Inflammatory macrophage treated with lipopolysaccharide for 4 hours (primary cell): ENCODE measurements at places on chromosomes 16 and 17.

DNA sequence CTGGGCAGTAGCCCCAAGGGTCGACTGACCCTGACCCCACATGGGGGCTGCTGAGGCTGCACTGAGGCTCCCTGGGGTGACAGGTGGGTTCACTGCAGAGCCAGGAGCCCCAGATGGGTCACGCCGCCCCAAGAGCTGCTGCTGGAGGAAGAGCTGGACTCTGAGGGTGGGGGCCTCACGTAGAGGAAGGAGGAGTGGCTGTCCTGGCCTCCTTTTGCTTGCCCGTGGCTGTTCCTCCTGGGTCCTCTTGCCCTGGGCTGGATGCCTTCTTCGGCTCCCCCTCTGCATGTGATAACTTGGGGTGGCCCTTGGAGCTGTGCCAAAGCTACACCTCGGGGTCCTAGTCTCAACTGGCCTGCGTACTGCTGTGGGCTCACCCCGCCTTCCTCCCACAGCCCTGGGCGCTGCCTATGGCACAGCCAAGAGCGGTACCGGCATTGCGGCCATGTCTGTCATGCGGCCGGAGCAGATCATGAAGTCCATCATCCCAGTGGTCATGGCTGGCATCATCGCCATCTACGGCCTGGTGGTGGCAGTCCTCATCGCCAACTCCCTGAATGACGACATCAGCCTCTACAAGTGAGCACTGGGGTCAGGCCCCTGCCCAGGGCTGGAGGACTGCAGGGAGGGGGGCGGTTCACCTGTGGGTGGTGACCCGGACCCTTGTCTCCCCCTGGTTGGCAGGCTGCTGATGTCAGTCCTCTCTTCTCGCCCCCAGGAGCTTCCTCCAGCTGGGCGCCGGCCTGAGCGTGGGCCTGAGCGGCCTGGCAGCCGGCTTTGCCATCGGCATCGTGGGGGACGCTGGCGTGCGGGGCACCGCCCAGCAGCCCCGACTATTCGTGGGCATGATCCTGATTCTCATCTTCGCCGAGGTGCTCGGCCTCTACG is 1.1 kb upstream of the AMDHD2 start:
- no peak for DNase-seq

DNA sequence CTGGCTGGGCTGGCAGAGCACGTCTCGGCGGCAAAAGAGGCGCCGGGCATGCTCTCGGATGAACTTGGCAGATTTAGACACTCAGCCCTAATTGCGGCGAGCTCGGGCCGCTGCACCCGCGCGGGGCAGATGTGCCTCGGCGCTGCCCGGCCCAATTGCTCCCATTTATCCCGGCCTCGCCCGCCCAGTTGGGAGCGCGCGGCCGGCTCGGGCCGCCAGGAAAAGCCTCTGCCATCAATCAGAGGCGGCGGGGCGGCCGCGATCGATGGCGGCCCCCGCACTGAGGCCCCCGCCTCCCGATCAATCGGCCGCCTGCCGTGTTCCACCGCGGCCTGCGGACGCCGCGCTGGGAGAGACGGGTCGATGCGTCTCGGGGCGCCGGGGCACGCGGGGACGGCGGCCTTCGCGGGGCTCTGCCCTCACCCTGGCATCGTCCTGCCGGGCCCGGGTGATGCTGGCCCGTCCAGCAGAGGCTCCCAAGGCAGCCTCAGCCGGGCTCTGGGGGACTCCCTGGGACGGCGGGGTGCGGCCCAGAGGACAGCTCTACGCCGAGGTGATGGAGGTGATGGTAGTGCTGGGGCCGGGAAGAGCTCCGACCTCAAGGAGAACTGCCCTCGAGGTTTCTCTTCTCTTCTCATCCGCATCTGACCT is 200.9 kb upstream of the N4BP1 start:
- DNase-seq, result no peak

- peak; percentile 5 for DNase-seq
Observed at GRCh38 chr17:71472809-71473789, 647.7 kb upstream of the SOX9 start.

GRCh38 chr16:22239131-22239805 is 33.2 kb downstream of the EEF2K start:
- no peak for DNase-seq

GRCh38 chr17:70520447-70520846 is 351.1 kb downstream of the KCNJ2 start:
- no peak for DNase-seq

DNA sequence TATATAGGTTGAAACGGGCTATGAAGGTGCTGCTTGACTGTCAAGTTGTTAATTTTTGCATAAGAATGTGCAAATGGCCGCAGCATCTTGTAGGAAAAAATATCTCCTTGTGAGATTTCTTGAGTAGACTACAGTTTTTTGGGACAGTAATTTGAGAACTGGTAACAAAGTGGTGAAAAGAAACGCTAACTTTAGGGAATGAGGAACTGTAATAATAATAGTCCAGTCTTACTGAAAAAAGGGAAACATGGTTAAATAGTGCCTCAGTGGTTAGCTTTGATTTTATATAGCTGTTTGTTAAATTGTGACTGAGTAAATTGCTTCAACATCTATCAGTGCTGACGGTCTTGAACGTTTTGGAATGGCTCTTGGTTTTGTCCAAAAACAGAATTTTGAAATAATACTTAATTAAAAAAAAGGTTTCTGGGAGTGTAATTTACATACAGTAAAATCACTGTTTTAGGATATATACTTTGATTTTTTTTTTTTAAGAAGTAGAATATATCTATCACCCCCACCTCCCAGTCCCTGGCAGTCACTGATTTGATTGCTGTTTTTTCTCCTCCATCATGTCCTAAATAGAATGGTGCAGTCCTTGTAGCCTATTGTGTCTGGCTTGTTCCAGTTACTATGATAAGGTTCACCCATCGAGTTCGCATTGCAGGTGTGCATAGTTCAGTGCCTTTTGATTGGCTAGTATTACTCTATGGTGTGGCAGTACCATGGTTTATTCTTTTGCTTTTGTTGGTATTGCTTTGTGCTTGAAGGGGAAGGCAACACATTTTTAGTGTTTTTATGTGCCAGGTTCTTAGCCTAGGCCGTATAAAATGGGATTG is 2.8 kb downstream of the HAPSTR1 start:
- peak; percentile 37 for DNase-seq

DNA sequence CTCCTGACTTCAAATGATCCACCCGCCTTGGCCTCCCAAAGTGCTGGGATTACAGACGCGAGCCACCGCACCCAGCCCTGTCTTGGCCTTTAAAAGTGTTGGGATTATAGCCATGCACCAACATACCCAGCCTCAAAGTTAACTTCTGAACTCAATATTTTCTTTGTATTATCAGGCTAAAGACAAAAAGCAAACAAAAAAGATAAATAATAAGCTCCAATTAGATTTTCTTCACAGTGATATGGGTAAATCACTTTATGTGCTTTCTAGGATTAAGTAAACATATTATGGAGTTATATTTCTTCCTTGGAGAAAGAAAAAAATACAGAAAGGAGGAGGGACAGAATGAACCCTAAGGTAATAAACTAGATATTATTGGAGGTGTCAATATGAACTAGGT is 74.3 kb downstream of the FBXL20 start:
- no peak for DNase-seq

- DNase-seq, result no peak
Observed at GRCh38 chr16:85037721-85038120, 10.1 kb downstream of the KIAA0513 start.

GRCh38 chr16:86997058-86997457 is 320.1 kb downstream of the C16orf95 start:
- DNase-seq, result no peak

DNA sequence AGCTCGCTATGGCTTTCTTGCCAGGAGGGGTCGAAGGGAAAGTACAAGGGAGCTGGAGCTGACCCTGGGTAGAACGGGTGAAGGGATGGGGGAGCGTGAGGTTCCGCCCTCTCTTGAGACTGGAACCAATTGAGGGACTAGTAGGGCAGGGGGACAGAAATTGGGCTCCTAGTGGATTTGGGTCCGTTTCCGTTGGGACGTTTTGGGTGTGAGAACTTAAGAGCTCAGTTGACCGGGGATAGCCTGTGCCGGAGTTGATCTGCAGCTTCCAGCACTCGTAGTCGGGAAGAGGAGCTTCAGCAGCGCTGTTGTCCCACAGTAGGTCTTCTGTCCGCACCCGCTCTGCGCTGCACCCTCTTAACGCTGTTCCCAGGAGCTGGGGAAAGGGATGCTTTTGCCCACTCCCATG is 481 bp downstream of the CNTROB start:
- DNase-seq, result peak; percentile 44

DNA sequence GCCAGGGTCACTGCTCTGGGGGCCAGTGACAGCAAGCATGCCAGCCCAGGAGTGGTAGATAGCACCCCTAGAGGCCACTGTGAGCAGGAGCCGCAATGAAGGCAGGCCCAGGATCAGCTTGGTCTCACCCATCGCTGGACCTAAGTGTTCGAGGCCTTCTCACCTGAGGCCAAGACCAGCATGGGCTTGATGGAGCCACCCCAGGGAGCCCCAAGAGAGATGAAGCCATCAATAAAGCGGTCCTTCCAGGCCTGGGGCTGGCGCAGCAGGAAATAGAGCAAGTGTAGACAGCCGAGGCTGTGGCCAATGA is 1.8 kb downstream of the LCAT start:
- DNase-seq, result peak; percentile 47

DNA sequence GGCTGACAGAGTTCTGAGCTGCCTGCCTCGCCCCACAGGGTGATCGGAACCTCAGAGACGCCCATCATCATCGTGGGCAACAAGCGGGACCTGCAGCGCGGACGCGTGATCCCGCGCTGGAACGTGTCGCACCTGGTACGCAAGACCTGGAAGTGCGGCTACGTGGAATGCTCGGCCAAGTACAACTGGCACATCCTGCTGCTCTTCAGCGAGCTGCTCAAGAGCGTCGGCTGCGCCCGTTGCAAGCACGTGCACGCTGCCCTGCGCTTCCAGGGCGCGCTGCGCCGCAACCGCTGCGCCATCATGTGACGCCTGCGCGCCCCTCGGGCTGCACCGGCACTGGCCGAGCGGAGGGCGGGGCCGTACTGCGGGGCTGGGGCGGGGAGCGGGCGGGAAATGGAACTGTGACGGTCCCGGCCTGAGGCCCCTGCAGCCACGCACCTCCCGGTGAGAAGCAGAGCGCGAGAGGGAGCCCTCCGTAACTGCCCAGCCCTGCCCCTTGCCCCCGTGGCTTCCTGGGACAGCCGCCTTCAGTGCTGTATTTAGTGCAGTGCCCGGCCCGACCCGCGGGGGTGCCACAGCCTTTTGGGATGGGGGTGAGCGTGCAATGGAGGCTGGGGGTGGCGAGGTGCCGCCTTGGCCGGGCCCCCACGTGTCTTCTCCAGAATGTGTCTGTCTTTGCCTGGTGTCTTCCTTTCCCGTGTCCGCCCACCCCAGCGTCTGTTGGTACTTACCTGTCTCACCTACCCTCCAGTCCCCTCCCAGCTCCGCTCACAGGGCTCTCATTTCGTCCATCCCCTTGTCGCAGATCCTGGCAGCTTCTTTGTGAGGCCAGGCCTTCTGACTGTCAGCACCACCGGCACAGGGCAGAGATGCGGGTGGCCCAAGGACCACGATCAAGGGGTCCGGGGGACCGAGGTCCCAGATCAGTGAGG is 9.8 kb downstream of the RASL10B start:
- no peak for DNase-seq

DNA sequence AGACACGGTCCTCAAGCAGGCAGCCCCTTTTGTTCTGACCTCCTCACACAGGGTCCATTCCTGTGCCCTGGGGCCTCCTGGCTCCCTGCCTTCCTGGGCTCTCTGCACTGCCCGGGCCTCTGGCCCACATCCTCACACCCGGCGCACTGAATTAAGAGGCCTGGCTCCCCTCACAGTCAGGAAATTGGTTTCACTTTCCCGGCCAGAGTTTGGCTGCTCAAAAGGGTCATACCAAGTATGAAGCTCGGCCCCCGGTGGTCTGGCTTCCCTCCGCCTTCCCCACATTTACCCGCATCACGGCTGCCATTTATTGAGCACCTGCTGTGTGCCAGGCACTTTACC is 220.0 kb downstream of the NTN1 start:
- DNase-seq, result no peak

DNA sequence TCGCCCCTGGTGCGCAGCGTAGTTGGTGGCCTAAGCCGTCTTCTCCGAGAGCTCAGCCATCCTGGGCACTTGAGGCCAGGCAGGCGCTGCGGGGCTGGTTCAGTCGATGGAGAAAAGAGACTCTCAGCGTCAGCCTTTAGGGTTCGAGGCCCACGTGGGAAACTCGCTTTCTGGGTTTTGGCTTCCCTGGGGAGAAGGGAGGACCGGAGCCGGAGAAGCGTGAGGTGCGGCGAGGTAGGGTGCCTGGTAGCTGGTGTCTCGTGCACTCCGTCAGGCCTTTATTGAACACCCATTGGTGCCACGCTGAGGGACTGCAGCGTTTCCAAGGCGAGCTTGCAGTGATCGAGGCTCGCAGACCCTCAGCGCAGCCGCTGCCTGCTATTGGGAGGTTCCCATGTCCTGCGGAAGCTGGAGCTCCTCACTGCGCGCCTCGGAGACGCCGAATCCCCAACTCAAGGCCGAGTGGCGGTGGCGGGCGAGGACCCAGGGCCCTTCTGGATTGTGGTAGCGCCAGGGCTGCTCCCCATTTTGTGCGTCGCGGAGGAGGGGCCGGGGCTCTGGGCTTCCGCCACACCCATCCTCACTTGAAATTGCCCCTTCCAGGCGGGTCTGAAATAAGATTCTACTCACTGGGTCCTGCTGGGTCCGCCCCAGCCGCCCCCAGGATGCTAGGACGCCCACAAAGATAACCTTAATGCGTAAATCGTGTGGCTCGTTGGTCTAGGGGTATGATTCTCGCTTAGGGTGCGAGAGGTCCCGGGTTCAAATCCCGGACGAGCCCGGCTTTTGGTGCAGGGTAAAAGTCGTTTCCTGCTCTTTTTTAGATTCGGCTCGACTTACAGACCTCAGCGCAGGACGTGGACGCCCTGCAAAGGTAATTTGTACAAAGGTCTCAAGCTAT is 1.2 kb downstream of the OR1F1 start:
- DNase-seq, result peak; percentile 14

DNA sequence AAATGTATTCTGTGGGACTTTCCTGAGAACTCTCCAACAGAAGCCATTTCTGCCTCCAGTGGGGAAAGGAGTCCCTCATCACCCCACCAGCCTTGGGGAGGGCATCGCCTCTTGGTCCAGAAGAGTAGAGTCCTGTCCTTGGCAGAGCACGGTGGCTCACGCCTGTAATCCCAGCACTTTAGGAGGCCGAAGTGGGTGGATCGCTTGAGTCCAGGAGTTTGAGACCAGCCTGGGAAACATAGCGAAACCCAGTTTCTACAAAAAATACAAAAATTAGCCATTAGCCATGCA is 41.0 kb downstream of the LYRM1 start:
- DNase-seq, result no peak

- no peak for DNase-seq
Observed at GRCh38 chr17:75933808-75934207, 7.0 kb downstream of the FBF1 start.

DNA sequence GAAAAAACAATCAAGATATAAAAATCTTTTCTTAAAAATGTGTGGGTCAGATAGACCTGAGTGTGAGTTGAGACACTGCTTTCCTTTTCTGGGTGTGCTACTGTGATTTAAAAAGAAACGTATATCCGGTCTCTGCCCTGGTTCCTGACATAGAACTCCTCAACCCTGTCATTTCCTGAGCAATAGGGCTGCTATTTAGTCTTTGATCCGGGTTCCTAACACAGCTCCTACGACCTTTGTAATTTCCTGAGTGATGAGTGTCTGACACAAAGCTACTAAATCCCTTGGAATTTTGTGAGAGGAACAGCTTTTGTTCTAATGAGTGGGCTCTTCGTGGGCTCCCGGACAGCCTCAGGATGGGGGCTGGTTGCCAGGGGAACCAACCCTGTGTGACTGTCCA is 93.9 kb upstream of the FA2H start:
- no peak for DNase-seq

- no peak for DNase-seq
Observed at GRCh38 chr17:42617956-42618431, 8.5 kb downstream of the TUBG1 start.

GRCh38 chr17:80664217-80664790 is 119.7 kb downstream of the RPTOR start:
- no peak for DNase-seq

GRCh38 chr17:33980193-33980592 is 274.9 kb upstream of the CCL2 start:
- DNase-seq, result peak; percentile 72
